ENCODE measurements at places on chromosomes 3 and 15.

DNA sequence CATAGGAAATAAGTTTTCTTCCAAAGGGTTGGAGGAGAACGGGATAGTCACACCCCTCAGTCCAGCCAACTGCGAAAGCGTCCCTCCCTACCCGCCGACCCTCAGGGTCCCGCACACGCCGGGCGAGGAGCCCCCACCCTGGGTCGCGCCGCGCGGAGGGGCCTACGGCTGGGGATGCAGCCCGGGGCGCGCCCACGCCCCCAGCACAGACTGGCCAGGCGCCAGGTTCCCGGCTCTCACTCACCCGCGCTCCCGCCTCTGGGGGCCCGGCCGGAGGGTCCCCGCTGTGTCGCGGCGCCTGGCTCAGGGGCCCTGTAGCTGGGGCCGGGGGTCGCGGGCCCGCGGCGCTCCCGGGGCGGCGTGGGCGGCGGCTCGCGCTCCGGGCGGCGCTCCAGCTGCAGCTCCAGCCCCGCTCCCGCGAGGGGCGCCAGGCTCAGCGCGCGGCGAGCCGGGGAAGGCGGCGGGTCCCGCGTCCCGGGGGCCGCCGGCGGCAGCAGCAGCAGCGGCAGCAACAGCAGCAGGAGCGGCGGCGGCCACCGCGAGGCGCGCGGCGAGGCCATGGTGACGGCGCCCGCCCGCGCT is 375 bp downstream of the HEG1 start:
- DNase-seq: no peak

DNA sequence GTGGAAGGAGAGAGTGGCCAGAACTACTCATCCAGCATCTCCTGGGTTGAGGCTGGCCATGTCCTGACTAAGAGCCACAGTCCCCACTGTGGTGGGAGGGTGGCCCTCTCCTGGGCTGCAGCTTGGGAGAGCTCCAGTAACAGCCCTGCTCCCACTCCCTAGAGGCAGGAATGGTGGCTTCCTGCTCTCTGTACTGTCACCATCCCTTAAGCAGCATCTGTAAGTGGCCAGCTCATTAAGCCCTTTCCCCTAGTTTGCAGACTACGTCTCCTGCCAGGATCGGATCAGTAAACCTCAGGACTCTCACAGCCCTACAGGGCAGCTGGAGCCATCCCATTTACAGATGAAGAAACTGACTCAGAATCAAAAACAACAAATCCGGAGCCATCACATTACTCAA is 30.5 kb downstream of the DNAJB8 start:
- DNase-seq: no peak

GRCh38 chr15:64430000-64430735 is 30.2 kb upstream of the ZNF609 start:
- DNase-seq: no peak

GRCh38 chr3:65151666-65152065 is 463.9 kb upstream of the ADAMTS9 start:
- DNase-seq: no peak

- DNase-seq: no peak
These were observed 101.5 kb downstream of the SHQ1 start for GRCh38 chr3:72746430-72747411.

GRCh38 chr3:48422272-48422671 is 7.6 kb downstream of the PLXNB1 start:
- DNase-seq: no peak
